ENCODE measurements at places on chromosomes 6 and 20. TPM values are rescaled to one million over a fixed set of nuclear protein-coding genes. Genes with fewer than 3 reads are reported as not detected.

GRCh38 chr6:76837564-76837963 is 625.7 kb downstream of the HTR1B start:
- DNase-seq = no peak
- H3K36me3 ChIP-seq = no peaks in the 10 kb centered on the region
- H3K4me1 ChIP-seq = 0 out of 2 replicates have a peak, but pooled peaks cover 2% of the 10 kb centered on the region
- H3K27me3 ChIP-seq = no peaks in the 10 kb centered on the region
- no peak overlapping the region for H3K27ac ChIP-seq

- no peaks in the 10 kb centered on the region for H3K4me1 ChIP-seq
- no peaks in the 10 kb centered on the region for H3K27me3 ChIP-seq
- H3K27ac ChIP-seq = no peak overlapping the region
- DNase-seq = no peak
- H3K36me3 ChIP-seq = no peaks in the 10 kb centered on the region
These were observed 26.1 kb downstream of the CEP57L1 start for GRCh38 chr6:109121411-109121810.

GRCh38 chr6:31441365-31442267 is 38.2 kb downstream of the MICA start:
- no peak overlapping the region for H3K4me3 ChIP-seq
- no peaks in the 10 kb centered on the region for H3K36me3 ChIP-seq
- H3K27me3 ChIP-seq = no peaks in the 10 kb centered on the region

DNA sequence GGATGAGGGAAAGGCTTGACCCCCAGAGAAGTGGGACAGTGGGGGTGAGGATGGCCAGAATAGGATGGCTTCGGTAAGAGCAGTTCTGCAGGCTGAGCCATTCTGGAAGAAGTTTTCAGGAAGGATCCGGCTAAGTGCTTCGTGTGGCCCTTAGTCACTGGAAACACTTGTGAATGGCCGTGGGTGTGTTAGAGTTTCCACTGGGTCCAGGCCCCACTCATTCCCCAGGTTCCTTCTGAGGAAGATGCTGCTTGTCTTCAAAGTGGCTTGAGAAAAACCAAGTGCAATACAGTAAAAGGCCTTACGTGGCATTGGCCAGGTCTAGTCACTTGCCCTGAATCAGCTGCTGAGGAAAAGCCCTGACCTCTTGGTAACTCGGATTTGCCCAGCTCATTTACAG is 27.9 kb downstream of the MANBAL start:
- no peak for DNase-seq
- H3K4me1 ChIP-seq = peaks cover 7% of the 10 kb centered on the region
- H3K36me3 ChIP-seq = peaks cover 2% of the 10 kb centered on the region
- H3K27ac ChIP-seq = no peak overlapping the region
- H3K4me3 ChIP-seq = no peak overlapping the region
- H3K27me3 ChIP-seq = no peaks in the 10 kb centered on the region

DNA sequence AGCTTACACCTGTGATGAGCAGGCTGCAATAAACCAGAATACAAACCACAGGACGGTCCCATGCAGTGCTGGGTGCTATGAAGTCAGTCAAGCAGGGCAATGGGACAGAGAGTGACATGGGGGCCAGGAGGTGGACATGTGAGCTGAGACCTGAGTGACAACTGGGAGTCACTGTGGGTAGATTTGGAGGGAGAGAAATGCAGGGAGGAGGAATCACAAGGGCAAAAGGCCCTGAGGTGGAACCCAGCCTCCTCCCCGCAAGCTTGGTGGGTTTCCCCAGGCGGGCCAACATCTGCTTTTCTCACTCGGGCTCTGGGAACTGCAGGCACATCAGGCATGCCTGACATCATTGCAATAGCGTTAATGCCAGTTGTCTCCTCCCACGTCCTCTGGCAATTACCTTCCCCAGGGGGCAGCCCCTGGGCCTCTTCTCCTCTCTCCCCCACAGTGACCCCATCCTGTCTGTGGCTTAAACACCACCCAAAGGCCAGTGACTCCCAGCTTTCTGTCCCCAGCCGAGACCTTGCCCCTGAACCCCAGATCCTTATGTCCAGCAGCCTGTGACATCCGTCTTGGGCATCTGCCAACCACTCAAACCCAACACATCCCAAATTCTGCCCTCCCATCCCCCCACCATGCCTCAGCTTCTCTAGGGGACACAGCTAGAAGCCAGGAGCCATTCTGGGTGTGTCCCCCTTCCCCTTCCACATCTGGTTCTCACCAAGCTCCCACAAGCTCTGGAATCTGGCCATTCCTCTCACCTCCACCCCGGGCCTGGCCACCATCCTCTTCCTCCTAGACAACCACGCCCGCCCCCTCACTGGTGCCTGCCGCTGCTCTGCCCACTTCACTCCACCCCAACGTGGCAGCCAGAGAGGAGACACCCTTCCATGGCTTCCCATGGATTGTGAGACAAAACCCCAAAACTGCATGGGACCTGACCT is 28.2 kb downstream of the PDRG1 start:
- H3K27me3 ChIP-seq = no peaks in the 10 kb centered on the region
- peaks cover 19% of the 10 kb centered on the region for H3K4me1 ChIP-seq
- no peak for DNase-seq
- no peaks in the 10 kb centered on the region for H3K36me3 ChIP-seq
- H3K27ac ChIP-seq = no peak overlapping the region
- no peak overlapping the region for H3K4me3 ChIP-seq

DNA sequence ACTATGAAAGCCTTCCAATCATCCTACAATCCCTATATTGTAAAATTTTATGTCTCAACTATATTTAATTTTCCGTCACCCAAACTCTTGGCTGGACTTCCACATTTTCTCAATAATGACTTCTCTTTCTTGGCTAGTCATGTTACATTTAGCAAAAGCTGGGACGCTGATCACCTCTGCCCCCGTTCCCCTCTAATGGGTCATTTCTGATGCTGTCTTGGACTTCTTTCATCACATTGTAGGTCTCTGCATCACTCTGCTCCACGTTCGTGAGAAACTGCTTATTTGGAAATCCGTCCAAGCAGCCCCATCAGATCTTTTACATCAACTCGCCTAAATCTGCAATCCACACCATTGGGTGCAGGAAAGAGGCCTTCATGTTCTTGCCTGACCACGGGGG is 203.8 kb downstream of the MYLK4 start:
- H3K4me3 ChIP-seq = no peak overlapping the region
- no peaks in the 10 kb centered on the region for H3K27me3 ChIP-seq
- H3K27ac ChIP-seq = no peak overlapping the region
- H3K4me1 ChIP-seq = no peaks in the 10 kb centered on the region
- H3K36me3 ChIP-seq = no peaks in the 10 kb centered on the region
- no peak for DNase-seq

DNA sequence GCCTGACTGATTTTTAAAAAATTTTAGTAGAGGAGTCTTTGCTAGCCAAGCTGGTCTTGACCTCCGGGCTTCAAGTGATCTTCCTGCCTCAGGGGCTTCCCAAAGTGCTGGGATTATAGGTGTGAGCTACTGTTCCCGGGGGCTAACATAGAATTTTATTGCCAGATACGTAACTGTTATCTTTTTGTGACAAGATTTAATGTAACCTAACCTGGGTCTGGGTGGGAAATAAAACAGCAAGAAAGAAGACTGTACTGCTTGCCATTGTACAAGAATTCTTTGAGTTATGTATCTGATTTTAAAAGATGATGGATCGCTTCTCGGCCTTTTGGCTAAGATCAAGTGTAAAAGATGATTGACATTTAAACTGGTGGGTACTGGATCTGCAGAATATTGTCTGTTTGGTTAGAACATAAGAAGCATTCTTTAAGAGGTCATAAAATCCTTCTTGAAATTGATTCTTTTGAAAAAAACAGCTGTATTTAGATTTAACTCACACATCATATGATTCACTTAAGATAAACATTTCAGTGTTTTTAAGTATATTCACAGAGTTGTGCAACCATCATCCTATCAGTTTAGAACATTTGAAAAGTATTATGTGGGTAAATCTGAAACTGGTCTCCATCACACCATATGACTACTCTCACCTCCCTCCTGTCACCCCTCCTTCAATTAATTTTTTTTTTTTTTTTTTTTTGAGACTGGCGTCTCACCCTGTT is 21.6 kb downstream of the TPX2 start:
- H3K27me3 ChIP-seq = no peaks in the 10 kb centered on the region
- no peak for DNase-seq
- no peak overlapping the region for H3K27ac ChIP-seq
- no peaks in the 10 kb centered on the region for H3K4me1 ChIP-seq
- peaks cover 50% of the 10 kb centered on the region for H3K36me3 ChIP-seq

DNA sequence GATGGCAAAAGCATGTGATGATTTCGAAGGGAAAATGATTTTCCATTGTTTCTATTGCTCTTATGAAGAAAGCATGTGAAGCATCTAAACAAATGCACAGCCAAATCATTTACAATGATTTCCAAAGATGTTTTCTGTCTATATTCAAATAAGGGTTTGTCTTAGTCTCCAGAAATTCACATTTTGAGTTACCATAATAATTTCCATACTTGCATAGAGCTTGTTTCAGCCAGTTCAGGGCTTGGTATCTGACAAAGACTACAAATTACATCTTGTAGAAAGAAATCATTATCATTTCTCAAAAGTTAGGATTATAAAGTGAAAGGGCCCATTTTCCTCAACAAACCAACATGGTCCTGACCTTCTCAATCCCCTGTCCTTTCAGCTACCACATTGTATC is 74.4 kb upstream of the PLEKHG1 start:
- 0 out of 2 replicates have a peak, but pooled peaks cover 4% of the 10 kb centered on the region for H3K4me1 ChIP-seq
- no peak overlapping the region for H3K4me3 ChIP-seq
- no peaks in the 10 kb centered on the region for H3K36me3 ChIP-seq
- H3K27ac ChIP-seq = no peak overlapping the region
- no peak for DNase-seq
- no peaks in the 10 kb centered on the region for H3K27me3 ChIP-seq

GRCh38 chr6:34157851-34158250 is 12.0 kb upstream of the GRM4 start:
- peaks cover 24% of the 10 kb centered on the region for H3K27me3 ChIP-seq
- no peak for DNase-seq
- H3K27ac ChIP-seq = no peak overlapping the region
- H3K4me1 ChIP-seq = no peaks in the 10 kb centered on the region

DNA sequence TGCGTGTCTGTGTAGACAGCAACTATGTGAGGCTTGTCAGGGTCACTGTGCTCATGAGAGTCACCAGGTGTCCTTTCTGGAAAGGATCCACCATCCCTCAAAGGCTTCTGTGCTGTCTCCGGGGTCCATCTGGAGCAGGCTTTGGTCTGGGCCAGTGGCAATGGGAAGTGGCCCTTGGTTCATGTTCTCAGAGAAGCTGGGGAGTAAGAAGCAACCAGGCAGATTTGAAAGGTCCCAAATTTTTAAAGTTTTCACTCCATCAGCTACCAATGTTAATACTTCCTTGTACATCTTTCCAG is 68.2 kb downstream of the GCNT2 start:
- peaks cover 41% of the 10 kb centered on the region for H3K4me1 ChIP-seq
- no peak overlapping the region for H3K4me3 ChIP-seq
- no peaks in the 10 kb centered on the region for H3K27me3 ChIP-seq

- H3K36me3 ChIP-seq = no peaks in the 10 kb centered on the region
- H3K27ac ChIP-seq = no peak overlapping the region
- no peaks in the 10 kb centered on the region for H3K4me1 ChIP-seq
These were observed 55.7 kb upstream of the SLC23A2 start for GRCh38 chr20:5056801-5057599.

GRCh38 chr20:57142667-57143066 is 123.8 kb downstream of the BMP7 start:
- no peaks in the 10 kb centered on the region for H3K4me1 ChIP-seq
- H3K36me3 ChIP-seq = no peaks in the 10 kb centered on the region
- no peak for DNase-seq
- no peak overlapping the region for H3K4me3 ChIP-seq

GRCh38 chr6:152271776-152272464 is 365.2 kb downstream of the SYNE1 start:
- no peak overlapping the region for H3K27ac ChIP-seq
- no peaks in the 10 kb centered on the region for H3K27me3 ChIP-seq
- DNase-seq = no peak
- no peaks in the 10 kb centered on the region for H3K4me1 ChIP-seq
- H3K4me3 ChIP-seq = no peak overlapping the region

DNA sequence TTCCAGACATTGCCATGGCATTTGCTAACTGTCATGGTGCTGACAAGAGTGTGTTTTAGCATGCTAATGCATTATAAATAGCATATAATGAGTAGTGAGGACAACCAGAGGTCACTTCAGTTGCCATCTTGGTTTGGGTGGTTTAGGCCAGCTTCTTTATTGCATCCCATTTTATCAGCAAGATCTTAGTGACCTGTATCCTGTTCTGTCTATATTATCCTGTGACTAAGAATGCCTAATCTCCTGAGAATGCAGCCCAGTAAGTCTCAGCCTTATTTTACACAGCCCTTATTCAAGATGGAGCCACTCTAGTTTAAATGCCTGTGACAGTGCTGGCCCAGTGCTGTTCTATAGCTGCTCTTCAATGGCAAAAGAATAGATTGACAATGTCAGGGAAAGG is 781.0 kb upstream of the ADGRB3 start:
- no peaks in the 10 kb centered on the region for H3K4me1 ChIP-seq
- no peaks in the 10 kb centered on the region for H3K27me3 ChIP-seq
- H3K27ac ChIP-seq = no peak overlapping the region
- no peak overlapping the region for H3K4me3 ChIP-seq
- DNase-seq = no peak
- no peaks in the 10 kb centered on the region for H3K36me3 ChIP-seq

- H3K27me3 ChIP-seq = no peaks in the 10 kb centered on the region
- H3K4me1 ChIP-seq = no peaks in the 10 kb centered on the region
- DNase-seq = no peak
These were observed 789.8 kb upstream of the MAP3K7 start for GRCh38 chr6:91376686-91377085.

DNA sequence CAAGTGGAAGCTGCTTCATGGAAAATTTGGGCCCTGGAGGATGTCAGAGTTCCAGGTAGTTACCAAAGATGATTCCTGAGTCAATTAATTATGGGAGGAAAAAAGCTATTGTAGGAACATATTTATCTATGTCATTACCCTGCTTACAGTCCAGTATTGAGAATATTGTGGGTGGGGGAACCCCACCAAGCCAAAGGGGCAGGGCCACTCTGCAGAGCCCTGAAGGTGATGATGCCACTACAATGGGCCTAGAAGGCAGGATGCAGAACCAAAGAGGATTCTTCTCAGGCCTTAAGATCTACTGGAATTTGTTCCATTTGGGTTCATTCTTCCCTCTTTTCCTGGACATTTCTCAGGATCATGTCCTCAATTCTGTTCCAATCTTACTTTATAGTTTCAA is 375.2 kb upstream of the MARCKS start:
- no peak for DNase-seq
- H3K36me3 ChIP-seq = no peaks in the 10 kb centered on the region
- H3K27me3 ChIP-seq = no peaks in the 10 kb centered on the region
- H3K4me3 ChIP-seq = no peak overlapping the region
- no peaks in the 10 kb centered on the region for H3K4me1 ChIP-seq

- no peak overlapping the region for H3K4me3 ChIP-seq
- no peak for DNase-seq
- H3K27ac ChIP-seq = no peak overlapping the region
- H3K36me3 ChIP-seq = no peaks in the 10 kb centered on the region
- no peaks in the 10 kb centered on the region for H3K4me1 ChIP-seq
These were observed 285.4 kb downstream of the THBS2 start for GRCh38 chr6:168968228-168968627.

- DNase-seq = no peak
- no peak overlapping the region for H3K27ac ChIP-seq
- no peaks in the 10 kb centered on the region for H3K4me1 ChIP-seq
- no peaks in the 10 kb centered on the region for H3K36me3 ChIP-seq
These were observed 81.0 kb downstream of the METTL24 start for GRCh38 chr6:110277100-110277665.

- H3K4me1 ChIP-seq = no peaks in the 10 kb centered on the region
- no peak overlapping the region for H3K4me3 ChIP-seq
- H3K27ac ChIP-seq = no peak overlapping the region
- no peaks in the 10 kb centered on the region for H3K36me3 ChIP-seq
These were observed 345.1 kb upstream of the AGPAT4 start for GRCh38 chr6:161618831-161619454.

PHACTR1 gene
- total RNA-seq = 17.3 TPM

NR2E1 gene
- total RNA-seq = not detected

MEP1A gene
- not detected for total RNA-seq

MACROD2 gene
- 3.9 TPM for total RNA-seq

ACAT2 gene
- total RNA-seq = 166 TPM

TTK gene
- total RNA-seq = 62.2 TPM

MDN1 gene
- total RNA-seq = 179 TPM
